ENCODE measurements at places on chromosomes 2 and 18. TPM values are rescaled to one million over a fixed set of nuclear protein-coding genes. Genes with fewer than 3 reads are reported as not detected.

The NEB gene
- polyA plus RNA-seq: 0.31 TPM

DNA sequence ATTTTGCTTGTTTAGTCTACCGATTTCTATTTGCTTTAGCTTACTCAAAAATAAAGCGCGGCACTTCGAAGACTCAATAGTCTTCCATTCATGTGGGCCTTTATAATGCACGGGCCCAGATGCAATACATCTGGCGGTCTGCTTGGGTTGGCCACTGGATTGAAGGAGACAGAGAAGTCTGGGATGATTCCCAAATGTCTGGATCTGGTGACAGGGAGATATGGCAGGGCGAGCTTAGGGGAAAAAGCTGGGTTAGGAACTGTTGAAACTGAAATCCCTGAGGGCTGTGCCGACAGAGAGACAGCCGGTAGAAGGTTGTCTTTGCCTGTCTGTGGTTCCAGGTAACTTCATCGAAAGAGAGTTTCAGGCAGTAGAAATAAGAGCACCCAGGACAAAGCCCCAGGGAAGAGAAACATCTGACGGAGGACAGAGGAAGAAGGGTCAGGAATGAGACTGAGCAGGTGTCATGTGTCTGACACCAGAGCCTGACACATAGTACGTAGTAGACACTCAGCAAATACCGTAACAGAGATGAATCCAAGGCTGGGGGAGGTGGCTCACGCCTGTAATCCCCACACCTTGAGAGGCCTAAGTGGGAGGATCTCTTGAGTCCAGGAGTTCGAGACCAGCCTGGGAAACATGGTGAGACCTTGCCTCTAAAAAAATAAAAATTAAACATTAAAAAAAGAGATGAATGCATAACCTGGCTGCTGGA is 13.6 kb downstream of the CLUL1 start:
- DNase-seq: no peak

DNA sequence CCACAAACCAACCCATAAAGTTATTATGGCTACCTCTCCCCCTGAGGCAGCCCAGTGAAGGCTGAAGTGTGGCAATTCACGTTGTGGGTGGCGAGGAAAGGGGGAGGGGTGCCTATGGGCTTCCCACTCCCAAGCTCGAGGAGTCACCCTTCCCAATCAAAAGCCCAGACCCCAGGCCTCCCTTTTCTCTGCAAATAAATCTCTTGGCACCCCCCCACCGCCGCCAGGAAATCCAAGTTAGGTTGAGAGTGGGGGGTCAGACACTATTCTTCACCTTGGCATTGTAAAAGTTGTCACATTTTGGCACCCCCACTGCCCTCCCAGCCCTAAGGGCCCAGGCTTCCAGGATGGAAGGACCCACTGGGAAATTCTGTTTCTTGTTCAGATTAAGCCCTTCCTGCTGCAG is 6.9 kb downstream of the ANKRD53 start:
- DNase-seq: no peak

The CNTNAP5 gene
- polyA plus RNA-seq: not detected

DNA sequence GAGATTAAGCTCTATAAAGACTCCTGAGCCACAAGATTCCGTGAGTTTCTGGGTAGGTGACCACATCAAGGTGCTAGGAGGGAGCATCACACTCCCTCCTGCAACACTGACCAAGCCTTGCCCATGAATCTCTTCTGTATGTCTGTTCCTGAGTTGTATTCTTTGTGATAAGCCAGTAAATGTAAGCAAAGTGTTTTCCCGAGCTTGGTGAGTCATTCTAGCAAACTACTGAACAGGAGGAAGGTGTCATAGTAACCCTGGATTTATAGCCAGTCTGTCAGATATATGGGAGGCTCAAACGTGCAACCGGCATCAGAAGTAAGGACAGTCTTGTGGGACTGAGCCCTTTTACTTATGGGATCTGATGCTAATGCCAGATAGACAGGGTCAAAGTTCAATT is 346.1 kb upstream of the KYNU start:
- no peak for DNase-seq

Measured in A549 (cell line).